ENCODE measurements at places on chromosomes 16 and 17.

DNA sequence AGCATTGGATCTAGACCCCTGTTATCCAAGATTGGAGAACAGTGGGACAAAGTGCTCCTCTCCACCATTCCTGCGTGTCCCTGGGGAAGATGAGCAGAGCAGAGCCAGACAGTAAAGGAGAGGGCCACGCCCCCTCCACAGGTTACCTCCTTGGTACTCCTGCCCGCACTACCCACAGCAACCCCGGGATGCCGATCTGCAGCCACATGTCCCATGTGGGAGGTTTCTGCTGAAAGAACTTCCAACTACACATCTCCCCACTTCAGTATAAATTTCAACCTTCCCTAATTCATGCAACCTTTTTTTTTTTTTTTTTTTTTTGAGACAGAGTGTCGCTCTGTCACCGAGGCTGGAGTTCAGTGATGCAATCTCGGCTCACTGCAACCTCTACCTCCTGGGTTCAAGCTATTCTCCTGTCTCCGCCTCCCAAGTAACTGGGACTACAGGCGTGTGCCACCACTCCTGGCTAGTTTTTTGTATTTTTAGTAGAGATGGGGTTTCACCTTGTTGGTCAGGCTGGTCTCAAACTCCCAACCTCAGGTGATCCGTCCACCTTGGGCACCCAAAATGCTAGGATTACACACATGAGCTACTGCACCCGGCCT, 2.3 kb downstream of the RAB37 start:
- no peak for DNase-seq

GRCh38 chr17:50037321-50038107, 18.4 kb upstream of the ITGA3 start:
- no peak for DNase-seq

GRCh38 chr17:44878627-44879221, 20.5 kb downstream of the EFTUD2 start:
- peak; percentile 36 for DNase-seq

- no peak for DNase-seq
Observed at GRCh38 chr17:65564793-65565192, 3.3 kb upstream of the AXIN2 start.

- no peak for DNase-seq
Observed at GRCh38 chr16:60821661-60822060, 1214.6 kb downstream of the CDH8 start.

GRCh38 chr16:48075398-48075797, 80.4 kb downstream of the ABCC12 start:
- no peak for DNase-seq

- DNase-seq, result no peak
Observed at GRCh38 chr16:85276721-85277120, 164.4 kb upstream of the CIBAR2 start.

- DNase-seq, result peak; percentile 63
Observed at GRCh38 chr17:43545383-43545632, 832 bp downstream of the ETV4 start.

GRCh38 chr17:21289902-21290571, 5.5 kb downstream of the MAP2K3 start:
- no peak for DNase-seq

DNA sequence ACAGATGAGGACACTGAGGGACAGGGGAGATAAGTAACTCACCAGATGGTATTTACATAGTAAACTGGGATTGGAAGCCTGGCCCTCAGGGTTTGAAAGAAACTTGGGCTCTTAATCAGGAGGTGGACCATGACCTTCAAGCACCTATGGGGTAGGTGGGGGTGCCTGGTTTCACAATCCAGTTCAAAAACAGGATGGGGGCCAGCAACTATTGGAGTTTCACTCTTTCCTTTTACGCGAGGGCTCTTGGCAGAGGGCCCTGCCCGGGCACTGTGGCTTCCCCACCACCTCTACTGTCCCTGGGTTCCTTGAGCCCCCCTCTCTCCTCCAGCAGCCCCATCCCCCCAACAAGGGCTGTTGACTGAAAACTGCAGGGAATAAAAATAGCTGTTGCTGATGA, 11.3 kb upstream of the PRR29 start:
- DNase-seq, result no peak

- no peak for DNase-seq
Observed at GRCh38 chr16:11091021-11091785, 146.8 kb downstream of the CLEC16A start.

DNA sequence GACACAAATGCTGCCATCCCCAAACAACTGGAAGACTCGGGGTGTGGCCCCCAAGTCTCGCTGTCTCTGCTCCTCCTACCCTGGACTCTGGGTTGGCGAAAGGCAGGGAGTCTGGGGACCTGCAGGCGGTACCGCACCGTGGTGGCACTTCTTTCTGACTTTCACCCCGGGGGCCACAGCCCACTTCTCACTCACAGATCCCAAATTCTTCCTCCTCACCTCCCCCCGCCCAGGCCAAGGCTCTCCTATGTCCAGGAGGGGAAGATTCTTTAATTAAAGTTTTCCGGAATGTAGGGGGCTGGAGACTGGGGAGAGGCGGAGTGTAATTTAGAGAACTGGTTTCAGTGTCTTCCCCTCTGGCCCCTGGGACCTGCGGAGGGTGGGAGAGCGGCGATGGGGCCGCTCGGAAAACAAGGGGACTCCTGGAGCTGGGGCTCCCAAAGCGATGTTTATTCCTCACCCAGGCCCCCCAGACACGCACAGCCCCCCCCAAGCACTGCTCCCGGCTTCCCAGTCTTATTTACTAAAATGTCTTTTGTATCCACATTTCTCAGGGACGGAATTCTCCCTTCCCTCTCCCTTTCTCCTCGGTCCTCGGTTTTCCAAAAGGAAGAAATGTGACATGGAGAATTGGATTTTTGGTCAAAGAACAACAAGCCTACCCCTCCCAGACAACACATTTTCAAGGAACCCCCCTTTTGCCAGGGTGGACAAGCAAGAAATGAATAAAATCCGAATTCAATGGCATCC, 1.2 kb downstream of the WNT3 start:
- DNase-seq, result no peak

GRCh38 chr17:63976702-63977101, 4.0 kb upstream of the SCN4A start:
- no peak for DNase-seq
